ENCODE measurements at places on chromosomes 4 and X.

GRCh38 chrX:25156323-25156722 lies 140.6 kb upstream of the ARX start:
- no peak for DNase-seq

DNA sequence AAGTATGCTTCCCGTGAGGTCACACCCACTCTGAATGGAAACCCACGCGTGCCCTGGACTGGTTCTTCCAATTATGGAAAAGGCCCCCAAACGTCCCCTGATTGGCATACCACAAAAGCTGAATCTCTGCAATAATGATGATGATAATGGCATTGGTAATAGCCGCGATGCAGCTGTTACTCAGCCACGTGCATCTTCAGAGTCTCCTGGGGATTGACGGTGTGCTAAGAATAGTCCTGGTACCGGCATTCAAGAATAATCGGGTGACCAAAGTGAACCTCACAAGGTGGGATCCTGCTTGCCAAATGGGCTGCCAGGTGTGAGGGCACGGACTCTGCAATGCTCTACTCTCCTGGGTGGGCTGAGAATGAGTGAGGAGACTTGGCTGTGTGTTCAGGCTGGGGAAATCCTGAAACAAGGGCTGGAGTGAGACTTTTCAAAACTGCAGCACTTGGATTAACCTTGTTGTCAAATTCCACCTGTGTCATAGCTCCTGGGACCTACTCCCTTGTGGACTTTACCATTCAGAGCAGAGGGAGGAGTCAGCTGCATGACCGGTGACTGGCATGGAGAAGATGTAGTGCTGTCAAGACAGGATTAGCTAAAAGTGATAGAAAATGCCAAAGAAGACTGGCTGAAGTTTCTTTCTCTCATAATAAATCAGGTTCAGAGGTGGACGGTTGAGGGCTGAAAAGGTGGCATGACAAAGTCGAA lies 615.4 kb downstream of the MID1IP1 start:
- DNase-seq = no peak

GRCh38 chrX:120305531-120306141 lies 5.6 kb downstream of the TMEM255A start:
- DNase-seq = no peak

GRCh38 chr4:15756361-15756861 lies 21.7 kb upstream of the CD38 start:
- peak; percentile 64 for DNase-seq

- DNase-seq = no peak
These were observed at the start of gene DRP2 for GRCh38 chrX:101219116-101219863. TSS of gene DRP2 (plus strand) at chrX:101219786. CDS start at chrX:101231648, 11,862 bp downstream.

DNA sequence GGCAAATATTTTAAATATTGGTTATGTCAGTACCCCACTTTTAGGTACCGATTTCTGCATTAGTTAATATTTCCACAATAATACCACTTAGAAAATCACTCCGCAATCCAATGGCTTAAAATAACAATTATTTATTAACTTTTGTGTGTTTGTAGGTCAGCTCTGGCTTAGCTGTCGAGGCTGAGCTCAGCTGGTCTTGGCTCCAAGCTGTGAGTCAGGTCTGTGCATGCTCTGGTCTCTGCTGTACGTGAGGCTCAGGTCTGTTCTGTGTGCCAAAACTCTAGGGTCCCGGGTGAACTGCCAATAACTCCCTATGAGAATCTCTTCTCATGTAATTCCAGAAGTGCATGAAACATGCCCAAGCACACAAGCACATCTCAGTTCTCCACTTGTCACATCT lies 245.8 kb upstream of the GK2 start:
- DNase-seq = no peak

DNA sequence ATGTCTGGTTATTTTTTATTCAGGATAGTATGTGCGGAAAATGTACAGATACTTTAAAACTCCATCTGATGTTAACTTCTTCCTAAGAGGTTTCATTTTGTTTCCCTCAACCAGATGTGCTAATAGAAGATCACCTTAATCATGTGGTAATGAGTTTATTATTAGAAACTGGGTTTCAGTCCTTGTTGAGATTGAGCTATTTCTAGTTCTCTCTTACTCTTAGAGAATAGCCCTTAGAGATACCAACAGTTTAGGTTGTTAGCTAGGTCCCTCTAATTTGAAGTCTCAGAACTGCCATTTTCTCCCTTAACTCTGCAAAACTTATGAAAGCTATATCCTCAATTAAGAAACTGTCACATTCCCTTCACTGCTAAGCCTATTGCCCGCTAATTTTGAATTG lies 13.0 kb downstream of the FAM47A start:
- no peak for DNase-seq

DNA sequence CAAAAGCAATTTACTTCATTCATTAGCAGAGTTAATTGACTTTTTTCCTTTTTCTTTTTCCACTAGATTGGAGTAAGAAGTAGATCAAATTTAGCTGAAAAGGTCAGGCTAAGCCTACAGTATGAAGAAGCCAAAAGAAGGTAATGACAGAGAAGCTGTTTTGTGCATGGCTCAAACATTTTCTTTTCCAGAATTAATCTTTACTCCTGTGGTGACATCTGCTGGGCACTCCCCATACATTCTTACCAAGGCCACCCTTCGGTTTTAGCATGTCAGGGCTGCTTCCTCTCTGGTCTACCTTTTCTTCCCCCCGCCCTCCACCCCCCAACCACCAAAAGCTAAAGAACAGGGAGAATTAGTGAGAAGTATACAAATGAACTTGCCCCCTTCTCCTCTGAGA lies 70.2 kb downstream of the CLDN22 start:
- DNase-seq = no peak

GRCh38 chr4:54274795-54275665 lies 45.9 kb downstream of the PDGFRA start:
- DNase-seq = no peak

GRCh38 chrX:17842769-17843525 lies 18.2 kb downstream of the RAI2 start:
- no peak for DNase-seq

- no peak for DNase-seq
These were observed 494.1 kb downstream of the INPP4B start for GRCh38 chr4:142351958-142352357.

DNA sequence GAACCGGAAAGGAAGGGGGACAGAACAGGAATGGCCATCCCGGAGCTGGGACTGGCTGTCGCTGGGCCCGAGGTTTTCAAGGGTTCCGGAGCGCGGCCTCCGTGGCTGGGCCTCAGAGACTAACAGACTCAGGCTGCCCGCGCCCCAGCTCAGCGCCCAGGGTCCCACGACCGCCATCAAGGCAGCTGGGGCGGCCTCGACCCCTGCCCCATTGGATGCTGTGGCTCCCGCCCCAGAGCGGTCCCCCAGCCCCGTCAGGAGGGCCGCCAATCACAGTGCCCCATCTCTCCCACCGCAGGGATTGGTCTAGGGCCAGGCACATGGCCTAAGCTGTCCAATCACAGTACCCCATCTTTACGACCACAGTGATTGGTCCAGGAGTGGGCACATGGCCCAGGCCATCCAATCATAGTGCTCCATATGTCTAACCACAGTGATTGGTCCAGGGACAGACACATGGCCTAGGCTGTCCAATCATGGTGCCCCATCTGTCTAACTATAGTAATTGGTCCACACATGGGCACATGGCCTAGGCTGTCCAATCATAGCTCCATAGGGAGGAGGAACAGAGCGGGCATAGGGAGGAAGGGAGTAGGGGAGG lies 105.3 kb upstream of the NKX1-1 start:
- DNase-seq = peak; percentile 42

DNA sequence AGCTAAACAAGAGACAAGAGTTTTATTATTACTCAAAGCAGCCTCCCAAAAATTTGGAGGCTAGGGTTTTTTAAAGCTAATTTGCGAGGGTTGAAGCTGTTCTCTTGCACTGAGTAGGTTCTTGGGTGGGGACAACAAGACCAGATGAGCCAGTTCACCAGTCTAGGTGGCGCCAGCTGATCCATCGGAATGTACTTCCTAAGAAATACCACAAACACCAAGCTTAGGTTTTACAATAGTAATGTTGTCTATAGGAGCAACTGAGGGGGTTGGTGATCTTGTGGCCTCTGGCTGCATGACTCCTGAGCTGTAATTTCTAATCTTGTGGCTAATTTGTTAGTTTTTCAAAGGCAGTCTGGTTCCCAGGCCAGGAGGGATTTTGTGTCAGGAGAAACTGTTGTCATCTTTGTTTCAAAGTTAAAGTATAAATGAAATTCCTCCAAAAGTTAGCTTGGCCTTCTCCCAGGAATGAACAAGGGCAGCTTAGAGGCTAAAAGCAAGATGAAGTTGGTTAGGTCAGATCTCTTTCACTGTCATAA lies 130.6 kb downstream of the SLC7A11 start:
- DNase-seq = no peak

DNA sequence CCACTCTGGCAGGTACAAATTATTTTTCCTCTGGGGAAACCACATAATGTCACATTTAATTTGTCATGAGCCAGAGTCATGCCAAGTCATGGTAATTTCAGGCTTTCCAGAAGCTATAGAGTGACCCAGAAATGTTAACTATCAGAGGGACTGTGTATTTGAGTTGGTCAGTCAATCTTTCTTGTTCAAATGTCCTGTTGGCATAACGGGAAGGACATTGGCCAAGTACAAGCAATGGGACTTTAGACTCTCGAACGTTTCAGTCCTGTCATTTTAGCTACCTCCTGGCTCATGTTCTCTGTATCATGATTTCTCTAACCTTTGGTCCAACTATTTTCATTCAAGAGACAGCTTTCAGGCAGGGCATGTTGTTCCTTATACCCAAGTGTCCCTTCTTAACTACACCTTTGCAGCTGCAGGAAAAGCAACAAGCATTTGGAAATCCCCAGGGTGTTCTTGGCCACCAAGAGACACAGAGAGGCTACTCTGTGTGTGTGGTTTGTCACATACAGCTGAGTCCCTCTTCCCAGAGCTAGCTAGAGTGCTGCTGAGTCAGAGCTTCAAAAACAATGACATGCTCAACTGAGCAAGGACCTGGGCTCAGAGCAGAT lies 142.6 kb downstream of the EGF start:
- no peak for DNase-seq

DNA sequence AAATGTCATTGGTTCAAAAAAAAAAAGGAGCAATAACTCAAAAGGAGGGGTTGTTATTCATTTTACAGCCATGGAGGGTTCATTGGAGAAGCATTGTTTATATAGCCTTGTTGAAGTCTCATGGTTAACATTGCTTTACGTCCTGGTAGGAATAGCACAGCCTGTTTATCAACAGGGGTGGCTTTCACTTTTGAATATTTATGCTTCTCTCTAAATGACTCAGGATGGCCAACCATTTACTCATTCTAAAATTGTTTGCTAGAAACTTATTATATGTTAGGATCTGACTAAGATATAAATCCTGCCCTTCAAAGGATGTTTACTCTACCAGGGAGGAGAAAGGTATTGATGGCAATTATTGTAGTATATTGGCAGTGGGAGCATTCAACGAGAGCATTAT lies 534.1 kb upstream of the GALNTL6 start:
- DNase-seq = no peak

GRCh38 chr4:109007976-109008375 lies 245.1 kb upstream of the ETNPPL start:
- no peak for DNase-seq

DNA sequence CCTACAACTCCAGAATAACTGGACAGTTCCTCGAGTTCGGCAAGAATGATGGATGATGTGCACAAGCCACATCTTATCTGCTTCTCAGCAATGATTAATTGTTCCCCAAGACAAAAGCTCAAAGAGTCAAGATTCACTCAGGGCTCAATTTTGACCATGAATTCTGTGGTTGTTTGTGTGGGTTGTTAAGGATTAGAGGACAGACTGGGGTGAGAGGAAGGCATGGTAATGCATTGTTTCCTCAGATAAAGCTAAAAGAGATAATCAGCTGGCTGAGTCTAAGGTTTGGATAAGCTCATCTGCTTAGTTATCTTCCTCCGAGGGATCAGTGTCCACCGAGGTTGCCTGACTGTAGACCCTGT lies 161.0 kb downstream of the CPEB2 start:
- DNase-seq = no peak

GRCh38 chr4:73053974-73054480 lies 15.5 kb downstream of the COX18 start:
- DNase-seq = no peak

GRCh38 chrX:680062-680461 lies 49.5 kb downstream of the SHOX start:
- DNase-seq = no peak

GRCh38 chrX:75086731-75087195 lies 69.3 kb downstream of the ABCB7 start:
- no peak for DNase-seq

DNA sequence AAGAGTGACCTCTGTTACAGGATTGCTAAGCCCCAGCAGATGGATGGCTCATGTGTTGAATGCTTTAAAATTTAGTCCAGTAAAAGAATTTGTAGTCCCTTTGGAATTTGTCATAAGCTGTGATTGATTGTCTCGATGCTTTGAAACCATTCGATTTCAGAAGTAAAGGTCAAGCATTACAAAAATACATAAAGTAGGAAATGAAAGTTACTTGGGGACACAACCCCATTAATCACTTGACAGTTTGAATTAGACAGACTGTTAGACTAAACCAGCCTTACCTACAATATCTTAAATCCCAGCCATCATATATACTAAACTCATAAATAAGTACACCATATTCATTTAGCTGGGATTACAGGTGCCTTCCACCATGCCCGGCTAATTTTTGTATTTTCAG lies 6.6 kb downstream of the REST start:
- no peak for DNase-seq

- no peak for DNase-seq
These were observed 1071.2 kb upstream of the ADGRL3 start for GRCh38 chr4:60128888-60129287.

DNA sequence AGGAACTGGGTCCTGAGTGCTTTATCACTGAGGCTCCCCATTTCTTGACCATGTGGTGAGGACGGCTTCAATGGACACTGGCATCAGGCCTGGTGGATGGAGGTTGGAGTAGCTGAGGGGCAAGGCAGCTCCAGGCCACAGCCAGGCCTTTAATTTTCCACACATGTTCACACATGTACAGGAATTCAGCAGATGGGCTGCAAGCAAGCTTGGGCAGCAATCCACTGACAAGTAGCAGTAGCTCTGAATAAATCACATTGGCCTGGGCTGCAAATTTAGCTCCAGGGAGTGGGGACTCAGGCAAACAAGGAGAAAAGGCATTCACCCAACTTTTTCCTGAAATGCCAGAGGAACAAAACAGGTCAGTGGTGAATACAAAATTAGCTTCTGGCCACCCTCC lies 107.8 kb upstream of the SCML1 start:
- DNase-seq = no peak

DNA sequence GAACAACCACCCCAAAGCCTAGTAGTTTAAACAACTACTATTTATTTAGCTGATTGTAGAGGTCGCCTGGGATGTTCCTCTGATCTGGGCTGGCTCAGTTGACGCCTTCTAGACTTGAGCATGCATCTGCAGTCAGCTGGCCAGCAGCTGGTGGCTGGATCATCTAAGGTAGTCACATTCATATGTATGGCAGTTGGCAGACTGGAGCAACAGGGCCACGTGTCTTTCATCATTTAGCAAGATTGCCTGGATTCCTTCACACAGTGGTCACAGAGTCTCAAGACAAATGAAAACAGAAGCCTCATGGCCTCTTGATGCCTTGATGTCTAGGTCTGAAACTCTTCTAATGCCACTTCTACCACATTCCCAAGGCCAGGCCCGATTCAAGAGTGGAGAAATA lies 220.6 kb upstream of the S100G start:
- no peak for DNase-seq

All from T follicular helper cell (primary cell).